ENCODE measurements at places on chromosomes 2 and 18. TPM values are rescaled to one million over a fixed set of nuclear protein-coding genes. Genes with fewer than 3 reads are reported as not detected.

DNA sequence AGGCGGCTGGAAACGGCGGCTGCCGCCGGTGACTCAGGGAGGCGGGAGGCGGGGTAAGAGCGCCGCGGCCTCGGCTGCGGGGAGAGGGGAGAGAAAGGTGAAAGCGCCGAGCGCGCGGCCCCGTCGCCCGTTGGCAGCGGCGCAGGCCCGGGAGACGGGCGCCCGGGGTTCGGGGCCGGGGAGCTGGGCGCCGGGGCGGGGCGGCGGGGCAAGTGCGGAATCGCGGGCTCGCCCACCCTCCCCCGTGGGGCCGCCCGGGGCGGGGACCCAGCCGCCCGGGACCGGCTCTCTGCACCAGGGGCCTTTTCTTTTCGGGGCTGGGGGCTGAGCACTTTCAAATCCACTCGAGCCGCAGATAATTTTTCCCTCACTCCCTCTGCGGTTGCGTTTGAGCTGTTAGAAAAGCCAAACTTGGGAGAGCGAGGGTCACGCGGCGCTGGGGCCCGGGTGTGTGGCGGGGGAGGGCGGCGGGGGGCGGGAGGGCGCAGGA lies 266 bp downstream of the KDM3A start:
- H3K27ac ChIP-seq: peak overlapping the region; percentile 100
- peak overlapping the region; percentile 93 for H3K4me3 ChIP-seq
- peaks cover 34% of the 10 kb centered on the region for H3K36me3 ChIP-seq

- H3K36me3 ChIP-seq: no peaks in the 10 kb centered on the region
- no peak overlapping the region for H3K27ac ChIP-seq
- H3K27me3 ChIP-seq: peaks cover 1% of the 10 kb centered on the region
- DNase-seq: no peak
- H3K4me1 ChIP-seq: no peaks in the 10 kb centered on the region
- no peak overlapping the region for H3K4me3 ChIP-seq
Observed at GRCh38 chr2:173652311-173652710, 297.6 kb downstream of the CDCA7 start.

- peaks cover 3% of the 10 kb centered on the region for H3K27me3 ChIP-seq
- H3K4me1 ChIP-seq: peaks cover 37% of the 10 kb centered on the region
- peak overlapping the region; percentile 16 for H3K27ac ChIP-seq
Observed at GRCh38 chr18:23226930-23227725, 91.8 kb downstream of the CABLES1 start.

GRCh38 chr18:71370671-71371445 lies 1082.0 kb downstream of the SOCS6 start:
- H3K36me3 ChIP-seq: peaks cover 6% of the 10 kb centered on the region
- no peaks in the 10 kb centered on the region for H3K27me3 ChIP-seq
- DNase-seq: no peak
- H3K27ac ChIP-seq: no peak overlapping the region

GRCh38 chr2:45275806-45276205 lies 266.6 kb upstream of the SIX2 start:
- H3K4me3 ChIP-seq: no peak overlapping the region
- H3K27ac ChIP-seq: no peak overlapping the region
- peaks cover 9% of the 10 kb centered on the region for H3K4me1 ChIP-seq
- no peaks in the 10 kb centered on the region for H3K36me3 ChIP-seq
- no peaks in the 10 kb centered on the region for H3K27me3 ChIP-seq
- DNase-seq: no peak

- H3K27ac ChIP-seq: no peak overlapping the region
- DNase-seq: no peak
- H3K4me1 ChIP-seq: peaks cover 29% of the 10 kb centered on the region
- no peaks in the 10 kb centered on the region for H3K36me3 ChIP-seq
- no peak overlapping the region for H3K4me3 ChIP-seq
- no peaks in the 10 kb centered on the region for H3K27me3 ChIP-seq
Observed at GRCh38 chr2:72205504-72205881, 57.8 kb upstream of the CYP26B1 start.

- no peaks in the 10 kb centered on the region for H3K27me3 ChIP-seq
- DNase-seq: peak; percentile 5
- peaks cover 3% of the 10 kb centered on the region for H3K4me1 ChIP-seq
- no peak overlapping the region for H3K27ac ChIP-seq
- H3K36me3 ChIP-seq: no peaks in the 10 kb centered on the region
Observed at GRCh38 chr18:37019157-37019827, 190.4 kb downstream of the KIAA1328 start.

GRCh38 chr18:59357928-59358327 lies 1.1 kb downstream of the LMAN1 start:
- H3K4me3 ChIP-seq: peak overlapping the region; percentile 100
- H3K36me3 ChIP-seq: peaks cover 5% of the 10 kb centered on the region
- H3K27me3 ChIP-seq: peaks cover 1% of the 10 kb centered on the region
- no peak for DNase-seq

DNA sequence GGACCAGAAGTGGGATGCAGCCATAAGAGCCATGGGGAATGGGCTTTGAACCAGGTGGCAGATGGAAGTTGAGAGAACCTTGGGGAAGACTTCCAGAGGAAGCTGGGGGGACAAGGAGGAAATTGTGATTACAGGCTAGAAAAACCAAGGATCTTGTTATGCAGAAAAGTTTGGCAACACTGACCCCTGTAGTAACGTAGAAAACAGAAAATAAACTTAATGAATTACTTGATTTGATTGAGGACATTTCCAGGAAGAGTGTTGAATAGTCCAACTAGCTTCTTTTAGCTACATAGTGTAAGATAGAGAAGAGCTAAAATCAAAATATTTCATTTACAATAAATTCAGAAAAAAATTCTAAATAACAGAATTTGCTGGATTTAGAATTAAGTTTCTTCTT lies 91.9 kb upstream of the GPC1 start:
- peaks cover 3% of the 10 kb centered on the region for H3K27me3 ChIP-seq
- no peak overlapping the region for H3K27ac ChIP-seq
- no peak overlapping the region for H3K4me3 ChIP-seq
- no peaks in the 10 kb centered on the region for H3K36me3 ChIP-seq

DNA sequence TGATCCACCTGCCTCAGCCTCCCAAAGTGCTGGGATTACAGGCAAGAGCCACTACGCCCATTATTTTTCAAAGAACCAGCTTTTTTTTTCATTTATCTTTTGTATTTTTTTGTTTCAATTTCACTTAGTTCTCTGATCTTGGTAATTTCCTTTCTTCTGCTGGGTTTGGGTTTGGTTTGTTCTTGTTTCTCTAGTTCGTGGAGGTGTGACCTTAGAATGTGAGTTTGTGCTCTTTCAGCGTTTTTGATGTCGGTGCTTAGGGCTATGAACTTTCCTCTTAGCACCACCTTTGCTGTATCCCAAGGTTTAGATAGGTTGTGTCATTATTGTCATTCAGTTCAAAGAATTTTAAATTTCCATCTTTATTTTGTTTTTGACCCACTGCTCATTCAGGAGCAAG lies 86.7 kb upstream of the MSTN start:
- H3K27ac ChIP-seq: no peak overlapping the region
- no peak overlapping the region for H3K4me3 ChIP-seq
- H3K36me3 ChIP-seq: no peaks in the 10 kb centered on the region
- DNase-seq: no peak
- no peaks in the 10 kb centered on the region for H3K27me3 ChIP-seq

DNA sequence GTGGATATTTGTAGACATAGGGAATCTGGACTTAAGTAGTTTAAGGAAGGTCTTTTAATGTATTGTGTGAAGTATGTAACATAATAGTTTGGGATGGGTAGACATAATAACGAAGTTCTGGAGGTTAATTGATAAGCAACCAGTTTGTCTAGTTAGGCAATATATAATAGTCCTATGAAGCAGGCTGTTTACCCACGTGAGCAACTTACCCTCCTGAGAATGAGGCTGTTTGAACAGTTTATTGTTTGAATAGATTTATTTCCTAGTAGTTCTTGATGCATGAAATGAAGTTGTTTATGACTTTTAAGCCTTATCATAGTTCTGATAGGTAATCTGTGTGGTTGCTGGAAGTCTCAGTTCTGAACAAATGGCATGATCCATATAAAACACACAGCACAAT lies 361.5 kb downstream of the GALNT13 start:
- H3K4me3 ChIP-seq: no peak overlapping the region
- H3K27ac ChIP-seq: no peak overlapping the region
- no peaks in the 10 kb centered on the region for H3K27me3 ChIP-seq
- DNase-seq: no peak
- H3K36me3 ChIP-seq: no peaks in the 10 kb centered on the region

DNA sequence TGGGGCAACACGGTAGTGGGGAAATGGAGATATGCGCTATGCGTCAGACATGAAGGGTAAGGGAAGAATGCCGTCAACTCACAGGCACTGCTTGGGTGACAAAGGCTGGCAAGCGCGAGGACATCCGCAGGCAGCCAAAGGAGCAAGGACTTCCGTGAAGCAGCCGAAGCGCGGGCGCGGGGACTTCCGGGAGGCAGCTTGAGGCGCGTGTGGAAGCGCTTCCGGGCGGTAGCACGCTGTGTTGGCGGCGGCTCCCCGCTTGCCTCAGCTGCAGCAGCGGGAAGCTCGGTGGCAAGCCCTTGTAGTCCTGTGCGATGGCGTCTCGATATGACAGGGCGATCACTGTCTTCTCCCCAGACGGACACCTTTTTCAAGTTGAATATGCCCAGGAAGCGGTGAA lies at the start of gene PSMA8:
PSMA8 (plus strand) TSS at position 218 of the 400 bp plus-strand sequence; CDS start at position 315, 97 bp downstream.
- H3K36me3 ChIP-seq: no peaks in the 10 kb centered on the region
- no peak within 1 kb of the TSS for H3K27ac ChIP-seq
- peaks cover 5% of the 10 kb centered on the region for H3K27me3 ChIP-seq
- H3K4me1 ChIP-seq: no peaks in the 10 kb centered on the region
- DNase-seq: peak; percentile 39

- peaks cover 3% of the 10 kb centered on the region for H3K27me3 ChIP-seq
- DNase-seq: no peak
- no peaks in the 10 kb centered on the region for H3K36me3 ChIP-seq
- H3K4me1 ChIP-seq: peaks cover 11% of the 10 kb centered on the region
- no peak overlapping the region for H3K4me3 ChIP-seq
- H3K27ac ChIP-seq: no peak overlapping the region
Observed at GRCh38 chr18:62445386-62445917, 77.4 kb upstream of the ZCCHC2 start.

DNA sequence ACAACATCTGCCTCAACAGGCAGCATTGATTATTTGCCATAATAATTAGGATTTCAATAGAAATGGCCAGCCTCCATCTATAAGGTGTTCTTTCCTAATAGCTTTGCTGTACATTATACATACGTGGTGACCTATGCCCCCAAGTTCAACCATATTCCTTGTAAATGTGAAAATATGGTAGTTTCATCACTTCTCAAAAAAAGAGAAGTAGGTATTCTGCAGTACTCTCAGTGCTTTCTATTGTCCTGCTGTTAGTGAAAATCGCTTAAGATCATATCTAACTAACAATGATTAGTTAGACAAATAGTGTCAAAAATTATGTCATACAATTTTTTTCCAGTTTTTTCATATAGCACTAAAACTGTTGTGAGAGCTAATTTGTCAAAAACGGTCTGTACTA lies 79.6 kb downstream of the SLC4A10 start:
- no peak overlapping the region for H3K4me3 ChIP-seq
- H3K36me3 ChIP-seq: no peaks in the 10 kb centered on the region
- H3K4me1 ChIP-seq: no peaks in the 10 kb centered on the region
- H3K27me3 ChIP-seq: no peaks in the 10 kb centered on the region
- no peak for DNase-seq

DNA sequence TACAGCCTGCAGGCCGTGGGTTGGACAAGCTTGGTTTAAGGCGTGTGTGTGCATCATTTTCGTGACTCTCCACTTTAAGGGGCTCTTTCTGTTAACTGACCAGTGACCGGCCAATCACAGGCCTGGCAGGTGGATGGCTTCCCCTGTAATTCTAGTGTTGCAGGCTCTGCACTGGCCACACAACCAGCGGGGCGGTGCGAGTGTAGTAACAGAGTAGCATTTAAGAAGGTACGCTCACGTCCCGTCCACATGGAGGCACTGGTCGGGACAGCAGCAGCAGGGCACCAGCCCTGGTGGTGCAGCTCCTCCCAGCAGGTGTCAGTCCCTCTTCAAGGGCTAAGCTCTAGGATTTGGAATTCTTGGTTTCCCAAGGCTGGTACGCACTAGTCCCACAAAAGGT lies 8.0 kb upstream of the ANO7 start:
- H3K27ac ChIP-seq: no peak overlapping the region
- no peaks in the 10 kb centered on the region for H3K27me3 ChIP-seq
- H3K36me3 ChIP-seq: peaks cover 20% of the 10 kb centered on the region
- H3K4me3 ChIP-seq: no peak overlapping the region
- no peaks in the 10 kb centered on the region for H3K4me1 ChIP-seq

- H3K27ac ChIP-seq: no peak overlapping the region
- H3K4me3 ChIP-seq: no peak overlapping the region
- DNase-seq: no peak
- H3K4me1 ChIP-seq: peaks cover 8% of the 10 kb centered on the region
Observed at GRCh38 chr2:186515376-186515775, 29.3 kb downstream of the ZC3H15 start.

GRCh38 chr18:79257480-79257879 lies 138.2 kb upstream of the NFATC1 start:
- peaks cover 25% of the 10 kb centered on the region for H3K4me1 ChIP-seq
- H3K4me3 ChIP-seq: no peak overlapping the region
- DNase-seq: no peak
- H3K27ac ChIP-seq: no peak overlapping the region
- H3K27me3 ChIP-seq: peaks cover 6% of the 10 kb centered on the region
- H3K36me3 ChIP-seq: peaks cover 11% of the 10 kb centered on the region

GRCh38 chr2:216796115-216796840 lies 63.6 kb downstream of the TNP1 start:
- no peaks in the 10 kb centered on the region for H3K4me1 ChIP-seq
- H3K36me3 ChIP-seq: no peaks in the 10 kb centered on the region
- no peak overlapping the region for H3K27ac ChIP-seq
- no peak overlapping the region for H3K4me3 ChIP-seq
- no peaks in the 10 kb centered on the region for H3K27me3 ChIP-seq
- DNase-seq: no peak

- no peak overlapping the region for H3K4me3 ChIP-seq
- no peak overlapping the region for H3K27ac ChIP-seq
- H3K36me3 ChIP-seq: no peaks in the 10 kb centered on the region
- no peaks in the 10 kb centered on the region for H3K4me1 ChIP-seq
- no peaks in the 10 kb centered on the region for H3K27me3 ChIP-seq
- DNase-seq: no peak
Observed at GRCh38 chr2:155913356-155913755, 419.2 kb downstream of the NR4A2 start.

GRCh38 chr2:170156592-170156991 lies 21.4 kb upstream of the MYO3B start:
- H3K36me3 ChIP-seq: no peaks in the 10 kb centered on the region
- DNase-seq: no peak
- no peak overlapping the region for H3K4me3 ChIP-seq
- no peaks in the 10 kb centered on the region for H3K27me3 ChIP-seq

Gene TMEM169
- 3.2 TPM for total RNA-seq

Gene METAP1D
- 3.6 TPM for total RNA-seq

Gene CHCHD5
- 27.4 TPM for total RNA-seq

Gene QPCT
- total RNA-seq: 50.6 TPM

Gene RAB17
- 1.5 TPM for total RNA-seq

Gene RNF152
- total RNA-seq: 4.1 TPM

Gene CNTNAP5
- 5.0 TPM for total RNA-seq

Gene KLHL30
- not detected for total RNA-seq

Gene ELP2
- 90.5 TPM for total RNA-seq

Gene SERPINB4
- total RNA-seq: 0.41 TPM

Gene CCDC178
- total RNA-seq: 5.3 TPM

Measured in endothelial cell (in vitro differentiated cells).